ENCODE measurements at places on chromosomes 3 and 15.

- DNase-seq, result no peak
These were observed 73.0 kb upstream of the GAP43 start for GRCh38 chr3:115550285-115550761.

GRCh38 chr3:150887031-150887430 lies 18.2 kb downstream of the MINDY4B start:
- DNase-seq, result no peak

- DNase-seq, result peak; percentile 99
These were observed at the start of gene TMF1 for GRCh38 chr3:69051756-69052471. Gene TMF1 (minus strand): TSS chr3:69052333. CDS start chr3:69052086, 247 bp downstream.

DNA sequence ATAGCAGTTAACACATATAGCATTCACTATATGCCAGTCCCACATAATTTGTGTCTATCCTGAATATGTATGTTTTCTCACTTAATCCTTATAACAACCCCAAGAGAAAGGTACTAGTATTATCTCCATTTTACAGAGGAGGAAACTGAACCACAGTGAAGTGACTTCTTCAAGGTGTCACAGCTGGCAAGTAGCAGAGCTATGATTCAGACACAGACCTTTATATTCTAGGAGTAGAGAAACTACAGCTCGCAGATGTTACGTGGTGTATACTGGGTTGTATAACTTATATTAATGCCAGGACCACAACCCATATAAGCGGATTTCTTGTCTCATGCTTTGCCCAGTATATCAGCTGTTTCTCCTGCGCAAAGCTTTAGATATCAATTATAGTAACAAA lies 29.5 kb upstream of the ICE2 start:
- no peak for DNase-seq

GRCh38 chr3:133962849-133963248 lies 66.9 kb downstream of the SLCO2A1 start:
- DNase-seq, result no peak

GRCh38 chr3:61073566-61074165 lies 177.6 kb downstream of the FHIT start:
- no peak for DNase-seq

DNA sequence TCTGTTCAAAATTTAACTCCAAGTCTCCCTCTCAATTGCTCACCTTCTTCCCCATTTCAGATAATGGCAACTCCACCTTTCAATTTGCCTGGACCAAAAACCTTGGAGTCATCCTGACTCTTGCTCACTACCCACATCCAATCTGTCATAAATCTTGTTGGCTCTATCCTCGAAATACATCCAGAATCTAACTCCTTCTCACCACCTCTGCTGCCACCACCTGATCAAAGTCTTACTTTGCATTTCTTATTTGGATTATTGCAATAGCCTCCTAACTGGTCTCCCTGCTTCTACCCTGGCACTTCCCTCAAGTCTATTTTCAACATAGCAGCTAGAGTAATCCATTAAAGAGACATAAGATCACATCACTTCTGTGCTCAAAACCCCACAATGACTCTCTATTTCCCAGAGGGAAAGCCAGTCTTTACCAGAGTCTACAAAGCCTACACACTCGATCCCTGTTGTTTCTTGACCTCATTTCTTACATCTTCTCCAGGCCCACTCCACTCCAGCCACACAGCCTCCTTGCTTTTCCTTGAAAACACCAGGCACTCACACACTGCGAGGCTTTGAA lies 86.6 kb downstream of the GPR156 start:
- DNase-seq, result peak; percentile 3

DNA sequence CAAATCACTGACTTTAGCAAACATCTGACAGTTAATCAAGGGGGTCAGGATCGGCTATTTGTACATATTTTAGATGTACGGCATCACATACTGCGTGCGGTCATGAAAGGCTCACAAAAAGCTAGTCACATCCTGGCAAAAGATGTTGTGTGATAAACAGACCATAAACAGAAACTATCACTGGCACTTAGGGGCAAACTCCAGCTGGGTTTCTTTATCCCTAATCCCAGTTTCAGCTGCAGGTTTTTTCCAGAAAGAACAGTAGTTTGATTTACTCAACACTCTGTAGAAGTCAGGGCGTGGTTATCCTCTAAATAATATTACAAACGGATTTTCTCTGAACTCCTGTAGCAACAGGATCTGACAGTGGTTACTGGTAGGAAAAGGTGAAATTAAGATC lies 112.4 kb upstream of the BHLHE40 start:
- peak; percentile 24 for DNase-seq

DNA sequence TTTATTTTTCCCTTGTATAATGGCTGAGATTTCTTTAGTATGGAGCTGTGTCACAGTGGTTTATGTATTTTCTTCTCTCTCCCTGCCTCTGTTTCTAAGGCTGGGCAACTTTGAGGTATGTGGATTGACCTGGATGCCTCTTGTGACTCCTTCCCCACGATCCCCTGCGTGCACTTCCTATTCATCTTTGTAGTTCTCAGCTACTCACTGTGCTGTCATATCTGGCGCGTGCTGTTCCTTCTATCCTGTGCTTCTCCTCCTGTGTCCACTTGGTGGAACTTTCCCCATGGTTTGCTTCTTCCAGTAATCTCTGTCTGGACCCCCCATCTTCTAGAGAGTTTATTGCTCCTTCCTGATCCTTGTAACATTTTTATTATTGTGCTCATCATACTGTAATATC lies 97.3 kb downstream of the AKAP13 start:
- DNase-seq, result peak; percentile 11

- no peak for DNase-seq
These were observed 7.2 kb downstream of the CHCHD6 start for GRCh38 chr3:126711121-126711760.

GRCh38 chr3:49352281-49352680 lies 5.9 kb downstream of the GPX1 start:
- no peak for DNase-seq

DNA sequence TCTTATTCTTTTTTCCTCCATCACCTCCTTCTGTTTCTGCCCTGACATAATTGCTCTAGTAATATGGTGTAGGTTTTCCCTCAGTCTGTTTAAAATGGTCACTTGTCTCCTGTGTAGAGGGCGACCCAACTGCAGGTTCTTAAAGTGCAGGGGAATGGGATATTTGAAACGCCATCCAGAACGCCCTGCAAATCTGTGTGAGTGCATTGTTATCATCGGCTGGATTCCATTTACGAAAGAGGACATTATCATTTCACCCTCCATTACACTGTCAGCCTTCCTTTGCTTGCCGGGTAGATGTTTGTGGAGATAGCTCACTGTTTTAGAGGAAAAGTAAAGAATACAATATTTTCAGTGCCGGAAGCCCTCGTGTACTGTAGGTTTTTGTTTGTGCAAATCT lies 354.0 kb downstream of the LRTM1 start:
- no peak for DNase-seq

- DNase-seq, result no peak
These were observed 111.5 kb upstream of the LPP start for GRCh38 chr3:188042466-188042865.

DNA sequence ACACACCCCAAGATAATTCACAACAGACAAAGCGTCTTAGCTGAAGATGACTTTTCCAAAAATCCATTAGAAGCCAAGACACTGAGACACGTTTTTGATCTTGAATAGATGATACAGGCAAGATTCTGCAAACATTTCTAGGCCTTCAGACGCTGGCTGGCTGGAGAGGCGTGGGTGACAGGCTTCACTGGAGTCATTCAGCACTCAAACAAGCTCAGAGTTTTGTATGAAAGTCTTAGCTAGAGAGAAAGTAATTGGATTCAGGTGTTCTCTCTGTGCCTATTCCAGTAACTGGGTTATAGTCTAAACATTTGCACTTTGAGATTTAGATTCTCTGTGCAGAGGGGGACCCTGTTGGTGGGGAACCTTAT lies 147.7 kb upstream of the BHLHE40 start:
- peak; percentile 53 for DNase-seq

GRCh38 chr3:15820911-15821310 lies 23.1 kb upstream of the ANKRD28 start:
- DNase-seq, result no peak

DNA sequence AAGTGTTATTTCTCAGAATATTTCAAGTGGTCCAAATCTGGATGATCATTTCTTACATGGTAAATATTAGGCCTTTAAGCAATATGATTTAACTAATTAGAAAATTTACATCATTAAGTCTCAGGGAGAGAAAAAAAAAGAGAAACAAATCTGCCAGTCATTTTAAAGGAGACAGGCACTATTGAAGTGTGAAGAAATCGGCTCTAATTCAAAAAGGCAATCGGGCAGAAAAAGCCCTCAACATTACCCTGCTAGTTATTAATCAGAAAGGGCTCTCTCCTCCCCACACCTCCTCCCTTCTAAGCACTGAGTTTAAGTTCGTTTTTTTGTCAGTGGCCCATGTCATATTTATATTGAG lies 215.9 kb downstream of the MEIS2 start:
- DNase-seq, result no peak

DNA sequence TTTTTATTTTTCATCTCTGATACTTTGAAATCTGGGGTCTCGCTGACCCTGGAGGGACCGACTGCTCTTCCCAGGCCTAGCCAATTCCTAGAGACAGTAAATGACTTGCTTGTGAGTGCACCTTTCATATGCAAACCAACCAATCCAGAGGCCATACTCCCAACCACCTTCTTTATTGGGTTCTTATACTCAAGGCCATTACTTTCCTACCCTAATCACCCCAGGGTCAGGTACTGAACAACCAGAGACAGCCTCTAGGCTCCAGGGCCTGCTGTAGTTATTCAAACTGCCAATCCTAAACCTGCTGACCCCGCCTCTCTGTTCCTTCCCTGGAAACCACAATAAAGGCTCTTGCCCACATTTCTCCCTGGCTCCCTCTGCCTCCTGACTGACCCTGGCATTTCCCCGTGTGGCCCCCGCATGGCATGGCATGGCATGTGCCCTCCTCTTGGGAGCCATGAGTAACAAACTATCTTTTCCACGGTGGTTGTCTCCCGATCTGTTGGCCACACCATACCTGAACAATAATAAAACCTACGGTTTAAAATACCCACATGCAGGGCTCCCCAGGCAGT lies 42.9 kb downstream of the ADCY5 start:
- DNase-seq, result no peak

GRCh38 chr3:22284559-22284958 lies 533.5 kb upstream of the ZNF385D start:
- no peak for DNase-seq

DNA sequence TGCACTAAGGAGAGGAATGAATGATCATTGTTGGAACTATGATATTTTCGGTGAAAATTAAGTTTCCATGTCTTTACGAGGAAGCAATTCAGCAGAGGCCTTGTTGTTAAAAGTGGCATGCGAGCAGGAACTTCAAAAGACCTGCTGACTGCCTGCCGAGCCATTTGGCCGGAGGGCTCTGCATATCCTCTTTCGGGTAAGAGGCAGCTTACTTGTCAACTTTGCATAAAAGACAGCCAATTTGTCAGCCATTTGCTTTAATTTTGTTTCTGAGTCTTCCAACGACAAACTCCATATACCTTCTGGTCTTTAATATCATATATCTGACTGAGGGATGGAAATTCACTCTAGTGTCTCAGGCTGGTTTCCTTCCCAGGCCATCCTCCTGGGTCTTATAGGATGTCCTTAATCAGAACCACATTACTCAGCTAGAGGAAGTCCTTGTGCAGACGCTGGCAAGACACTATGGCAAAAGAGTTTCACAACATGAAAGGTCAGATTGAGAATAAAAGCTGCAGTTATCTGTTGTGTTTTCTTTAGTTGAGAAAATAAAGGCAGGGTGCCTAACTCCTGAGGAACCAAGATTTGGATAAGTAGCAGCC lies 128.7 kb upstream of the WNT5A start:
- no peak for DNase-seq

DNA sequence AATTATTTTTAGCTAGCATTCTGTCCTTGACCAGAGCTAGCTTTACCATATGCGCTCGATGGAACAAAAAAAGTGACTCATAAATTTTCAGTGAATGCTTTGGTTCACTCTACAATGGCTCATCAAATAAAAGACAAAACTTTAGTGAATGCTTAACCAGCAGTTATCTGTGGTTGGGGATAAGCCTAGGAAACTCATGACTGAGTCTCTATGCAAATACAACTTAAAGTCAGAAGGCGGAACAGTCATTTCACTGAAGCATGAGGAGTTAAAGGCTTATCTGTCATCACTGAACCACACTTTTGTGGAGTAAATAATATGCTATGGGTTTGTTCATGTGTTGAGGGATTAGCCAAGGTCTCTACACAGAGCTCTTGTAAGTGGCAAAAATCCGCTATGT lies 308.4 kb downstream of the SQOR start:
- DNase-seq, result no peak

- DNase-seq, result no peak
These were observed 7.1 kb downstream of the KAT2B start for GRCh38 chr3:20047341-20047779.

GRCh38 chr3:149886957-149887356 lies 73.9 kb downstream of the RNF13 start:
- DNase-seq, result no peak

GRCh38 chr3:42371776-42372175 lies 38.6 kb downstream of the LYZL4 start:
- DNase-seq, result no peak

- no peak for DNase-seq
These were observed 208.1 kb downstream of the MINAR1 start for GRCh38 chr15:79640206-79640605.

- DNase-seq, result no peak
These were observed 671.3 kb downstream of the NSUN3 start for GRCh38 chr3:94734206-94734605.

GRCh38 chr3:66133853-66134445 lies 86.9 kb upstream of the SLC25A26 start:
- DNase-seq, result no peak

GRCh38 chr3:70273492-70273891 lies 38.9 kb downstream of the MDFIC2 start:
- DNase-seq, result no peak

DNA sequence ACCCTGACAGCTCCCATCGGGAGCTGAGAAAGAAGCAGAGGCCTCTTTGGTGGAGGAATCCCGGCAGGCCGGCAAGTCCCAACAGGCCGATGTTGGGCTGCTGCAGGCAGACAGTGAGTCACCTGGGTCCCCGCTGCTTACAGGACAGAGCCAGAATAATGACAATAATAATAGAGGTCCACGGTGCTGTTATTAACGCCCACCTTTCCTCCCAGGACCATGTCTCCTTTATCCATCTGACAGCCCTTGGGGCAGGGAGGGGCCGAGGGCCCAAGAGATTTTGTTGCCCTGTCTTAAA lies 29.3 kb upstream of the MAGEF1 start:
- DNase-seq, result no peak

DNA sequence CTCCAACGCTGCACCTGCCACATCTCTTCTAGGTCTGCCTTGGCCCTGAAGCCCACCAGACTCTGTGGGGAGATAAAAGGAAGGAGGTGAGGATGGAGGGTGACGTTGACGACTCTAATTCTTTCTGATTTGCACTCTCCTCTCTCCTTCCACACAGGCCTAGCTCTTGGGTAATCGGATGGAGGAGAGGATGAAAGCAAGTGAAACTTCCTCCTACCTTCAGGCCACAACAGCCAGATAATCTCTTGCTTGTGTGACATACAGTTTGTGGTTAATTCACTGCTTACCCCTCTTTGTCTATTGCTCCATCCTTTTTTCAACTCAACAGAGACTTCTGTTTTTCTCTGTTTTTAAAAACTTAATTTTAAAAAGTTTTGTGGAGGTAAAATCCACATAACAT lies 208.1 kb downstream of the SV2B start:
- no peak for DNase-seq

- no peak for DNase-seq
These were observed 7.2 kb downstream of the FOXL2 start for GRCh38 chr3:138939561-138940241.

- DNase-seq, result no peak
These were observed 1.4 kb downstream of the PGPEP1L start for GRCh38 chr15:99006146-99006545.

- peak; percentile 86 for DNase-seq
These were observed 20.7 kb upstream of the FEM1B start for GRCh38 chr15:68256675-68257450.

Data from CD4-positive, alpha-beta T cell treated with Interleukin-17A for 4 hours (primary cell).